ENCODE measurements at places on chromosomes 1 and 21. TPM values are rescaled to one million over a fixed set of nuclear protein-coding genes. Genes with fewer than 3 reads are reported as not detected.

GRCh38 chr1:23417570-23417969, 7.0 kb downstream of the TCEA3 start:
- no peak for DNase-seq

DNA sequence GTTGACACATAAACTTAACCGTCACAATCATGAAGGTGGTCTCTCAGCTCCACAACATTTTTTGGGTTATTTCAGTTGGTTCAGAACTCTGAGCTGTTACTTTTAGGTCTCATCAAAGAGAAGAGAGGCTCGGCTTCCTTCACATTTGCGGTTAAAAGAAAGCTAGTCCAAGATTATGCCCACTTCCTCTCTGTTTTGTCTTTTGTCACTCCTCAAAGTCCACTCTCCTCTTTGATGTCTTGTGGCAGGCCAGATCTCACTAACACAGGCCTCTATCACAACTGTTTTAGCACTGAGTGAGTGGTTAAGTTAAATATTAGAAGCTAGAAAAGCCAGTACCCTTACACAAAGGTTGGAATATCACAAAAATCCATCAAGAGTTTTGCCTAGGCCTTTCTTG, 195.7 kb downstream of the FCRL5 start:
- no peak for DNase-seq

GRCh38 chr1:110529011-110529410, 10.0 kb upstream of the KCNA10 start:
- DNase-seq: no peak

- DNase-seq: no peak
These were observed 12.3 kb upstream of the ALPL start for GRCh38 chr1:21496886-21497285.

GRCh38 chr1:78003882-78004718, 639 bp upstream of the DNAJB4 start:
- peak; percentile 56 for DNase-seq

The KIF14 gene
- 2.0 TPM for total RNA-seq

GRCh38 chr1:63922848-63923247, 149.0 kb downstream of the ROR1 start:
- no peak for DNase-seq

DNA sequence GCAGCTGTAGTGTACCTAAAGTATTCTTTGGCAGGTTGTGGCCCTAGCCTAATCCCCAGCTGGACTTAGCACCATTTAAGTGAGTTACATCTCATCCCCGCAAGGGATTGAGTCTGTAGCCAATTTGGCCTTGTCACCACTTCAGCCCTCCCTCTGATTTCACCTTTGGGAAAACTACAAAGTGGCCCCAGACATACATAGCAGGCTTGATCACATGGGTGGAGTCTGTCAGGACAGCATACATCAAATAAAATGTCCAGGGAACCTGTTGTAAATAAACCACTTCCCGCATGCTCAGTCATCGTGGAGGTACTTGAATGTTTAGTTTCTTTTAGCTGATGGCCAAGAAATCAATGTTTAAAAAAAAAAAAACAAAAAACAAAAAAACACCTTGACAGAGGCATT, 142.5 kb downstream of the DHRS3 start:
- DNase-seq: no peak

DNA sequence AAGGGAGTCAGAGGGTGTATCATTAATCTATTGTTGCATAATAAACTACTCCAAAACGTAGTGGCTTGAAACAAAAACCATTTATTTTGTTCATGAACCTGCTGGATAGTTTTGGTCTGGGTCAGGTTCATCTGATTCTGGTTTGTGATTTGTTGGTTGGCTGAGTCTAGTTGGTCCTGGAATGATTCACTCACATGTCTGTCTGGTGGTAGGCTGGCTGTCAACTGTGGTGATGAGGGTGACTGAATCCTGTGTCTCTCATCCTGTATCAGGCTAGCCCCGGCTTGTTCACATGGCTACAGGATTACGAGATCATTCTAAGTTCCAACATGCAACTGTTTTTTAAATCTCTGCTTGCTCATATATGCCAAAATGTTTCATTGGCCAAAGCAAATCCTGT, 22.5 kb upstream of the SIKE1 start:
- DNase-seq: peak; percentile 56

- no peak for DNase-seq
These were observed 24.4 kb upstream of the DYRK1A start for GRCh38 chr21:37342046-37342632.

DNA sequence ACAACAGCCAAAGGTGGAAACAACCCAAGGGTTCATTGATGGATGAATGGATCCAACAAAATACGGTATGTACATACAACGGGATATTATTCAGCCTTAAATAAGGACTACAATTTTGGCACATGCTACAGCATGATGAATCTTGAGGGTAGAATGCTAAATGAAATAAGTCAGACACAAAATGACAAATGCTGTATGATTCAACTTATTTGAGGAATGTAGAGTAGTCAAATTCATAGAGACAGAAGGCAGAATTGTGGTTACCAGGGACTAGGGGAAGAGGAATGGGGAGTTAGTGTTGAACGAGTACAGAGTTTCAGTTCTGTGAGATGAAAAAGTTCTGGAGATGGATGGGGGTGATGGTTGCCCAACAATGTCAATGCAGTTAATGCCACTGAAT, 118.0 kb upstream of the PAXBP1 start:
- no peak for DNase-seq

The FOXO6 gene
- 0.67 TPM for total RNA-seq

The RPL22 gene
- 205 TPM for total RNA-seq

GRCh38 chr1:42420911-42421585, 34.8 kb downstream of the ZMYND12 start:
- DNase-seq: peak; percentile 81

The ACTA1 gene
- 1.0 TPM for total RNA-seq

The BLACAT1 gene
- 2.0 TPM for total RNA-seq

DNA sequence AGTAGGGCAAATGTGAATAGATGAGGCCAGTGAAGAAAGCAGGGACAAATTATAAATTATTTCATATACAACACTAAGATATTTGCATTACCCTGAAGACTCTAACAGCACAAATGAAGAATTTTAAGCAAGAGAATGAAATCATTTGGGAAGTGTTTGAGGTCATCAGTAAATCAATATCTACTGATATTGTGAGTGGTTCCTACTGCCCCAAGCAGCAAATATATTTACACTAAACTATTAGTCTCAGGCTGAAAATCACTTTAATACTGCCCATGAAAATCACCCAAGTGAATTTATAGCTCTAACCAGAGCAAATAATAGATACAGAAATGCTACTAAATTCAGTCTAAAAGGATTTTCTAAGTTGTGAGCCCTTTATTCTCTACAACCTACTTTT, 163.6 kb downstream of the KCNT2 start:
- no peak for DNase-seq

DNA sequence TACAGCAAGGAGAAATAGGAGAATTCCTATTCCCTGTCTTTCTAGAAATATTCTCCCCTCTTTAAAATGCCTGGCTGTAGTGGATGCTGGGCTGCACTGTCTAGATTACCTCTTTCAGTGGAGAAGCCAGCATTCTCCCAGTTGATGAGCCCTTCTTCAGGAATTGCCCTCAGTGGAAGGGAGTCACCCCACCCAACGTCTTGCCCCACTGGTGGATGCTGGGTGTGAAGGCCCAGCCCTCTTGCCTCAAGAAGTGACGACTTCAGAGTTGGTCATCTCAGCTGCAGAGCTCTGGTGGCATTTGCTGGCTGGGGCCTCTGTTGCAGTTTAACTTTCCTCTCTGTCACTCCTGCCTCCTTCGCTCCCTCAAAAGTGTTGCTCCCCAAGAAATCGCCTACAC, 248.2 kb downstream of the ATG4C start:
- no peak for DNase-seq

GRCh38 chr1:170164103-170164763, 18.5 kb downstream of the NTMT2 start:
- no peak for DNase-seq

DNA sequence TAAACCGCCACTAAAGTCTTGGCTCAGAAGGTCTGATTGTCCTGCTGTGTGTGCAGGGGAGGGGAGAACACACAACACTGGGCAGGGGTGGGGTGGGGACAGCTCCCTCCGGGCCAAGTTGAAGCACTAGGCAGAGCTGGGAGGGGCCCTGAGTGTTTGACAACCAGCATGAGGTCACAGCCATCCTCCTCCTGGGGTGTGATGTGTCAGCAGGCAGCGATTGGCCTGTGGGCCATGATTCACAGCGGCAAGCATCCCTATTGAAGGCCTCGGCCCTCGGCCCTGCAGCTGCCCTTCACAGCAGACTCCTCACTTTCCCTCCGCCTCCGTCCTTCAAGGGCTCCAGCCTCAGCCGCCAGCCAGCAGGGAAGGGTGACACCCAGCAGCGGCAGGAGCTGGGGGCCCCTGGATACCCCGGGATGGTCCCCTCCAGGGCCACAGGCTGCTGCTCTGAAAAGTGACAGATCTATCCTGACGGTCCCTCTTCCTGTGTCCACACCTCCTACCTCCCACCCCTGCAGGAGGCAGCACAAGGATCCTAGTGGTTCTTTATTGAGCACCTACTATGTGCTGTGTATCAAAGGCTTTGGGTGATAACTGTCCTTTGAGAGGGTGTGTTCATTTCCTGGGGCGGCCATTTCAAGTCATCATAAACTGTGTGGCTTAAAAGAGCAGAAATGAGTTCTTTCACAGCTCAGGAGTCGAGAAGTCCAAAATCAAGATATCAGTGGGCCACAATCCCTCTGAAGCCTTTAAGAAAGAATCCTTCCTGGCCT, 66.0 kb upstream of the SLC25A33 start:
- DNase-seq: peak; percentile 63

- no peak for DNase-seq
These were observed 57.4 kb downstream of the SLC9A1 start for GRCh38 chr1:27097484-27097917.

- DNase-seq: no peak
These were observed 28.1 kb upstream of the B3GALNT2 start for GRCh38 chr1:235532360-235532759.

The DHX9 gene
- total RNA-seq: 118 TPM

- DNase-seq: no peak
These were observed 633.7 kb downstream of the LRRIQ3 start for GRCh38 chr1:73564294-73564693.

The DMRTA2 gene
- not detected for total RNA-seq

The IL20 gene
- not detected for total RNA-seq

The OR6K3 gene
- total RNA-seq: not detected

- no peak for DNase-seq
These were observed at the start of gene AGTRAP for GRCh38 chr1:11735854-11736745. Gene AGTRAP (plus strand): TSS chr1:11736136. CDS start chr1:11736209, 73 bp downstream.

GRCh38 chr1:156590326-156591180, 1.0 kb upstream of the NAXE start:
- DNase-seq: no peak

The CD1E gene
- not detected for total RNA-seq

DNA sequence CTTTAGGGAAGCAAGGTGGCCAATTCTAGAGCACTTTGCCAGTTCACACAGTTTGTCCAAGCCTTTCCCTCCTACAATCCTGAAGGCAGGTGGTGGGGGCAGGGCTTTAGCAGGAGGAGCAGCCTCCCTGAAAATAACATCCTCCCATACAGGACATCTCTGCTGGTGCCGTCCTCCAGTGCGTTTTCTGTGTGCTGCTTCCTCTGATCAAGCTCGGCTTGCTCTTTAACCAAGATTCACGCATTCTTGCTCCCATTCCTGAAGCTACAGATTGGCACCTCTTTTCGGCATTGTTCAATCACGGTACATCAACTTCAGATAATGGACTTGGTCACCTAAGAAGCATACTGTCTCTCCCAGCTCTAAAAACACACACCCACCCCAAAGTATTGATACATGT, 7.5 kb upstream of the DPT start:
- DNase-seq: no peak

The RHD gene
- total RNA-seq: not detected

- no peak for DNase-seq
These were observed 36.8 kb upstream of the CXADR start for GRCh38 chr21:17476006-17476405.

The FNBP1L gene
- 68.9 TPM for total RNA-seq

- no peak for DNase-seq
These were observed 50.3 kb upstream of the L1TD1 start for GRCh38 chr1:62144238-62144831.

GRCh38 chr1:246765521-246765920, 41.3 kb downstream of the SCCPDH start:
- DNase-seq: no peak

The HEYL gene
- total RNA-seq: 4.8 TPM

- no peak for DNase-seq
These were observed 77.5 kb upstream of the L1TD1 start for GRCh38 chr1:62117018-62117750.

DNA sequence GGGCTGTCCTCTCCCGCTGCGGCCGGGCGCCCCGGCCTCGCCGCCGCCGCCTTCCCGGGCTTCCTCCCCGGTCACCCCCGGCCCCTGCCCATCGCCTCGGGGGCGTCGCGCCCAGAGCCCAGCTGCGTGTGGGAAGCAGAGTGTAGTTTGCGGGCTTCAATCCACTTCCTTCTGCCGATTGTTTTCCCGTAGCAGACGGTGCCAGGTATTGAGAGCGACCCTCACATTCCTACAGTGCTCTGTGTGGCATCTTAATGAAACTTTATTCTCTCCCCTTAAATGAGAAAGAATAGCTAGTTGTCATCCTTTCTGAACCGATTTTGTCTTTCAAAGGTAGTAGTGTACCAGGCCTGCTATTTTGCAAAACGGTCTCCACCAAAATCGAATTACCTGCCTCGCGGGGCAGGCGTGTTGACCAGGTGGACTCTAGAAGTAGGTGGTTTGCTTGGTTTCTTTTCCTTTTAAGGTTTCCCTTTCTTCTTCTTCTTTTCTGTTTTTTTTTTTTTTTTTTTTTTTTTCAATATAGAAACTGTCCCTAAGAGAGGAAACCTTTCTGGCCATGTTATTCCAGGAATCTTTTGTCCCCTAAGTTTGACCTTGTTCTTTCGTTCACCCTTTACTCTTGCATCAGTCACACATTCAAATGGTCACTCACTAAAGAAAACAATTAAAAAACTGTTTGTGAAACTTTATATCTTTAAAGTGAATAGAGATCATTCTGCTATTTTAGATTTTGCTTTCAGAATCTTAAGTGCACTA, 881 bp downstream of the USP25 start:
- no peak for DNase-seq

DNA sequence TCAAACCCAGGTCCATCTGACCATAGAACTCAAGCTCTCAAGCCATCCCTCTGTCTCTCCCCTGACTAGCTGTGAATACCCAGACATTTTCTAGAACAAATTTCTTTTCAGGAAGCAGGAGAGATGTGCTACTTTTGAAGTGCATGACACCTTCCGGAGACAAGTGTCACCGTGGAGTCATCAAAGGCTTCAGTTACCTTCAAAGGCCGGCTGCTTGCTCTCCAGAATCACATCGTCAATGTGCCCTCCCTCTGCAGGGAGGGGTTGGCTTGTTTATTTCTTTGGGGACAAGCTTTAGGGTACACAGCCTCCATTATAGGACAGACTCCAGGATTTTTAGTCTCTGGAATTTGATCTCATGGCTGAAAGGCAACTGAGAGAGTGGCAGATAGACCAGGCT, 37.7 kb upstream of the IGSF21 start:
- no peak for DNase-seq

DNA sequence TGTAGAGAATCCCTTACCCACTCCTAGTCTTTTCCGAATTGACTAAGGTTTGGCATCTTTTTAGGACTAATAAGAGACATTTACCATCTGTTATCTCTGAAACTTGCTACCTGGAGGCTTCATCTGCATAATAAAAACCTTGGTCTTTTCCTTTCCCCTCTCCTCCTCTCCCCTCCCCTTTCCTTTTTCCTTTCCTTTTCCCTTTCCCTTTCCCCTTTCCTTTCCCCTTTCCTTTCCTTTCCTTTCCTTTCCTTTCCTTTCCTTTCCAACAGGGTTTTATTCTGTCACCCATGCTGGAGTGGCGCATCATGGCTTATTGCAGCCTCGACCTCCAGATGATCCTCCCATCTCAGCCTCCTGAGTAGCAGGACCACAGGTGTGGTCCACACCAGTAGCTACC, 195.7 kb downstream of the RYR2 start:
- DNase-seq: no peak

The BCL10 gene
- total RNA-seq: 40.1 TPM
